ENCODE measurements at places on chromosomes 6 and 20.

GRCh38 chr6:118589649-118590365, 41.7 kb downstream of the PLN start:
- DNase-seq: no peak

DNA sequence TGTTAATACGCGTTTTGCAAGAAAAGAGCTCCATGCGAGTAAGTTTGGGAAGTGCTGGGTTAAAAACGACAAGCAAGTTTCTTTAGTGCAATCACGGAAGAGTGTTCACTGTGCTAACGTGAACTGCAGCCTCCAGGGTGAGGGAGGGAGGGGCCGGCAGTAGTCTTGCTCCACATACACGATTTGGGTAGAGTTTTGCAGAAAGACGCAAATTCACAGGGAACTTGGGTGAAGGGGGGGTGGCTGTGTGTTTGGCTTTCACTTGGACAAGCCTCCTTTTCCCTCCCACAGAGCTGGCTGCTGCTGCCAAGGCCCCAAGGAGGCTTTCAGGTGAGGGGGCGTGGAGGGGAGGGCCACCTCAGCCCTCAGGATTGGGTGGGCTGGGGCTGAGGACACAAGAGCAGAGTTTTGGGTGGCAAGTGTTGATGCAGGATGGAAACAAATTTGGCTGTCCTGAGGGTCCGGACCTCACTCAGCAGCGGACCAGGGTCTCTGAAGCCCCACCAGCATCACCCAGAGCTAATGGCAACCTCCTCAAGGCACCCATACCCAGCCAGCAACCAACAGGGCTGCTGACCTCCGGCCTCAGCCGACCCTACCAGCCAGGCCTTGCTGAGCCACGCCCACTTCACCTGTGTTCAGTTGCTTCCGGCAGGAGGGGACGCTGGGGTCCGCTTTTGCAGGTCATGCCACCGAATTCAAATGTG, 204.5 kb downstream of the ERMARD start:
- no peak for DNase-seq

DNA sequence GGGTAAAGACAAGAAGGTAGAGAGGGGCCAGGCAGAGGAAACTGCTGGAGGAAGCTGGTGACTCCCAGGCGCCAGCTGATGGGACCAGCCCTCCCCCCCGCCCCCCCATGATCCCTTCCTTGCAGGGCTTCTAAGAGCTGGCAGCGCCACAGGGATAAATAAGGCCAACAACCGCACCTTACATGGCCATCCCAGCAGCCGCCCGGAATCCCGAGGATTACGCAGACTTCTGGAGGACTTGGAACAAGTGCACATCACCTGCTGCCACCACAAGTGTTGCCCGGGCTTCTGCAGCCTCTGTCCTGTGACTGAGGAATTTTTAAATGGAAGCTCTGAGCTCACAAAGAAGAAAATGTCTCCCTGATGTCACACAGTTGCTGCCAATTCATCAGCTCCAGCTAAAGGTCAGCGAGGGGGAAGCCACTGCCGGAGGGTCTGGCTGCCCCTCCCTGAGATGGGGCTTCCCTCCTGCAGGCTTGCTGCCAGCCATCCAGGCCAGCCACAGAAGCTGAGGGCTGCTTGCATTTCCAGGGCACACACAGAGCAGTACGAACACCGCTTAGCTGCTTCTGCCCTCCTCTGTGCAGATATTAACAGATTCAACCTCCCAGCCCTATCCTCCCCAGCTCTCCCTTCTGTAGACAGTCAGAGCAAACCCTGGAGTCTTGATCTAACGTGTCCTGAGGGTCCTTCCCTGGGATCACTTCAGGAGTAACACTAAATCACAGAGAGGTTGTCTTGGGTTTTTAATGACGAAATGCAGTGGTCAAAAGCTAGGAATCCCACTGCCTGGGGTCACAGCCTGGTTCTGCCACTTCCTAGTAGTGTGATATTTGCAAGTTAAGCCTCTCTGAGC, 38.6 kb upstream of the PIM1 start:
- no peak for DNase-seq

DNA sequence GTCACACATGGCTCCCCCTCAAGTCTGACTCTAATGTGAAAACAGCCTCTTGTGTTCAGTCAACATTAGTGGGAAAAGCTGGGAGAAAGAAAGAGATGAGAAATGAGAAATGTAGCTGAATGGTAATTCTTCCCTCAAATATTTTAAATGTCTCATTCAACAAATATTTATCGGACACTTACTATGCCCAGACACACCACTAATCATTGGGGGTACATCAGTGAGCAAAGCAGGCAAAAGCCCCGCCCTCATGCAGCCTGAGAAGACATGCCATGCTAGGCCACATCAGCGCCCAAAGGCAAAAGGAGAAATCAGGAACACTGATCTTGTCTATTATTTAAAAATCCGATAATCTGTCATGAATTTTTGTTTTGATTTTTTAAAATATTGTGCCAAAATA, 89.9 kb upstream of the ASF1A start:
- DNase-seq: no peak

DNA sequence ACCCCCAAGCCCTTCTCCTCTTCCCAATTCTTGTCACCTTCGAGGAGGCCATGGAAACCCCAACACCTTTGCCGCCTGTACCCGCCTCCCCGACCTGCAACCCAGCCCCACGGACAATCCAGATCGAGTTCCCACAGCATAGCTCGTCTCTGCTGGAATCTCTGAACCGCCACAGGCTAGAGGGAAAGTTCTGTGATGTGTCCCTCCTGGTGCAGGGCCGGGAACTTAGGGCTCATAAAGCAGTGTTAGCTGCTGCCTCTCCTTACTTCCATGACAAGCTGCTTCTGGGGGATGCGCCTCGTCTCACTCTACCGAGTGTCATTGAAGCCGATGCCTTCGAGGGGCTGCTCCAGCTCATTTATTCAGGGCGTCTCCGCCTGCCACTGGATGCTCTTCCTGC, 675 bp downstream of the ZBTB9 start:
- no peak for DNase-seq

DNA sequence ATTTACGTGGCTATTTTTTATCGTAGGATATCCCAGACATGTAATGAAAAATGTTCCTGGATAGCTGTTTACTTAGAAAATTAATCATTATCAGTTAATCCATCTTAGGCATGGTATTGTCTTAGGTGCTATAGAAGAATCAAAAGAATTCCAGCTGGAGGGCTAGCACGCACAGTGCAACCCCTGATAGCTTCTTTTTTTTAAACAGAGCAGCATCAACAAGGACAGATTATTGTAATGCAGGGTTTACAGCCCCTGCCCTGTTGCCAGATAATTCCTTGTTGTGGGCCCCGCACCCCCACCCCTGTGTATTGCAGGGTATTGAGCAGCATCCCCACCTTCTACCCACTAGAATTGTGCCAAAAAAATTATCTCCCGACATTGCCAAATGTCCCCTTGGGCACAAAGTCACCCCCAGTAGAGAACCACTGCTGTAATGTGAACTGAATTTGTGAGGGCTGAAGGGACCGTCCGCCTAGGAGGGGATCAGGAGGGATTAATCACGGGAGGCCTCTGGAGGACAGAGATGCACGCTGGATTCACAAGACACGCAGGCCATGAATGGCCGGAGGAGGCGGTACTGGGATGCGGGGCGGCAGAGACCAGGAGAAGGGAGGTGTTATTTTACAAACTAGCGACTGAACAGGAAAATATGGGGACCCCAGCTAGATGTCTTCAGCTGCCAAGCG, 174.6 kb downstream of the ZDHHC14 start:
- DNase-seq: no peak
